Stimulated activated CD4-positive, alpha-beta T cell treated with anti-CD3 and anti-CD28 coated beads, Interleukin-15, amount 100 ng/mL, for 24 hours (primary cell): ENCODE measurements at places on chromosomes 7 and 10.
A peak's percentile ranks its signal among the peaks of the same experiment; 100 is the strongest.

GRCh38 chr7:157723205-157723604, 386.4 kb downstream of the DNAJB6 start:
- DNase-seq, result no peak

GRCh38 chr10:13899941-13900340, 313.2 kb downstream of the PRPF18 start:
- DNase-seq, result no peak

- no peak for DNase-seq
Measured at GRCh38 chr7:88775838-88776237, 16.3 kb downstream of the ZNF804B start.

GRCh38 chr7:151744656-151745638, 132.0 kb downstream of the PRKAG2 start:
- DNase-seq, result peak; percentile 60

DNA sequence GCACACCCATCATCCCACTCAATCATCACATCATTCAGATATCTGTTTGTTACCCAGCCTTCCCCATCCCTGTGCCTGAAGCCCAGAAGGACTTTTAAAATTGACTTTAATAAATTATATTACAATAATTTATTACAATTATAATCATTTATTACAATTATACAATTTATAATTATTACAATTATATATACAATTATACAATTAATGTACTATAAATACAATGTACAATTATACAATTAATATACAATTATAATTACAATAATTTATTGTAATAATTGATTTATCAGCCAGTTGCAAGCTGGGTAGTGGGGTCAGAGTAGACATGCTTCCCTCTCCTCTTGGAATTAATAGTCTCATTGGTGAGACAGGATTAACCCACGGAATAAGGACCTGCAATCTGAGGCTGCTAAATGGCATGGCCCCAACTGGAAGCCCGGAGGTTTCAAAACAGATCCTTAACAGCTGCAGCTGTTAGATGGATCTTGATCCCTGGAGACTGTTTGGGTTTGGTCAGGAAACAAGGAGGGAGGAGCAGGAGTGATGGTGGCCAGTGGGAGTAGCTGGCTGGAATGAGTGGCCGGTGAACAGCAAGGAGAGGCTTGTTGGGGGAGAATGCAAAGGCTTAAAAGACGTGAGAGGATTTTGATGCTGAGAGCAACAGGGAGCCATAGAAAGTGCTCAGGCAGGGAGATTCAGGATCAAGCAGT, 402.8 kb upstream of the PODXL start:
- no peak for DNase-seq

DNA sequence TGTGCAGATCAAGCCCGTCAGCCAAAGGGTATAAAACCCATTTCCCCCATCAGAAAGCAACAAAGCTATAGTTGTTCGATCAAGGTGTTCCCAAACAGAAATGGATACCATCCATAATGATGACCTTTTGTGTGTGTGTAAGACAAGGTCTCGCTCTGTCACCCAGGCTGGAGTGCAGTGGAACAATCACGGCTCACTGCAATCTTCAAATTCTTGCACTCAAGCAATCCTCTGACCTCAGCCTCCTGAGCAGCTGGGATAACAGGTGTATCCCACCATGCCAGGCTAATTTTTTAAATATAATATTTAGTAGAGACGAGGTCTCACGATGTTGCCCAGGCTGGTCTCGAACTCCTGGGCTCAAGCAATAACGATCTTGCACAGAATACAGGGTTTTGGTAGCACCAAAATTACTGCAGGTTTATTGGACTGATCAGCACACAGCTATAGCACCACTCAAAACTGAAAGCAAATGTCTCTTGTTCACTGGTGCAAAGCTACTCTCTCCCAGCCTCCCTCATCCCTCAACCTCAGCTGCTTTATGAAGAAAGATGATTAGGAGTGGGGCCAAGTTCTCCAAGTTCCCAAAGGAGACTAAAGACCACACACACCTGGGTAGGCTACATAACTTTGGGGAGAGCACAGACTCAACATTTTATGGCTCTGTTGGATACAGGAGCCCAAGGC, 80.5 kb downstream of the ABI1 start:
- no peak for DNase-seq

DNA sequence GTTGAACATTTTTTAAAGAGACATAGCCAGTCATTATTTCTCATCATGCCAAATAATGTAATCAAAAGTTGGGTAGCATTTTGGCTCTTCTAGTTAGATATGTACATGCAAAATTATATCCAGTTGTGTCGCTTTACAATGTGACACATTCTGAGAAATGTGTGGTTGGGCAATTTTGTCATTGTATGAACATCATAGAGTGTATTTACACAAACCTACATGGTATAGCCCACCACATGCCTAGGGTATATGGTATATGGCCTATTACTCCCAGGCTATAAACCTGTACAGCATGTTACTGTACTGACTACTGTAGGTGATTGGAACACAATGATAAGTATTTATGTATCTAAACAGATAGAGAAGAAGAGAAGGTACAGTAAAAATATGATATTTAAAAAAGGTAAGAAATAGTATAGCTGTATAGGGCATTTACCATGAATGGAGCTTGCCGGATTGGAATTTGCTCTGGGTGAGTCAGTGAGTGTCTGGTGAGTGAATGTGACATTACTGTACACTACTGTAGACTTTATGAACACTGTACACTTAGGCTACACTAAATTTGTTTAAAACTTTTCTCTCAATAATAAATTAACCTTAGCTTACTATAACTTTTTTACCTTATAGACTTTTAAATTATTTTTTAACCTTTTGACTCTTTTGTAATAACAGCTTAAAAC, 16.5 kb downstream of the ZNF365 start:
- DNase-seq, result no peak

DNA sequence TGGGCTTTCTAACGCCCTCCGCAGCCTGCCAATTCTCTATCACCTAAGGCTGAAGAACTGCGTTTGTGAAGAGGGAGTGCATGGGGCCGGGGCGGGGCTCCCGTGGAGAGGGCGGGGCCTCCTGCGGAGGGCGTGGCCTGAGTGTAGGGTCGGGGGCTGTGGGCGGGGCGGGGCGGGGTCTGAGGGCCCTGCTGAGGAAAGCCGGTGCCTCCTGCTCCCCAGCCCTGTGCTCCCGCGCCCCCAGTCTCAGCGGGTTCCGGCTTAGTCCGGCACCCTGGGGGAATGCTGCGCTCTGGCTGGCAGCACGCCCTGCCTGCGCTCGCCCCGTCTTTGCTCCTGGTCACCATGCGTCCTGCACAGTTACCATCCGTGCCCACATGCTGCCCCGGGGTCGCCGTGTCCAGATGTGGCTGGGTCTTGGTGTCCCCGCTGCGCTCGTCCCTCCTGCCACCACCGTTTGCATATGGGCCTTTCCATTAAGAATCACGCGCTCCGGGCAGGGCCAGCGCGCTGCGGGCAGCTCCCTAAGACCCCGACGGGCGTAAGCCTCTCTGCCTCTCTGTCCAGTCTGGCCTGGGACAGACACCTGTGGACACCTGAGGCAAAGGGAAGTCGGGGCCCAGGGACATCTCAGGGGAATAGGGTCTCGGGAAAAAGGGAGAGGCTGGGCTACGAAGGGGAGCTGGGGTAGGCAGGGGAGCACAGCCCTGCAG, 144.0 kb upstream of the RET start:
- DNase-seq, result peak; percentile 69

GRCh38 chr7:27151931-27152815, at the start of gene HOXA3:
Gene HOXA3 (minus strand): TSS chr7:27152583. CDS start chr7:27110640, 41,943 bp downstream.
- no peak for DNase-seq

- DNase-seq, result no peak
Measured at GRCh38 chr7:143393267-143394041, 12.3 kb downstream of the ZYX start.

DNA sequence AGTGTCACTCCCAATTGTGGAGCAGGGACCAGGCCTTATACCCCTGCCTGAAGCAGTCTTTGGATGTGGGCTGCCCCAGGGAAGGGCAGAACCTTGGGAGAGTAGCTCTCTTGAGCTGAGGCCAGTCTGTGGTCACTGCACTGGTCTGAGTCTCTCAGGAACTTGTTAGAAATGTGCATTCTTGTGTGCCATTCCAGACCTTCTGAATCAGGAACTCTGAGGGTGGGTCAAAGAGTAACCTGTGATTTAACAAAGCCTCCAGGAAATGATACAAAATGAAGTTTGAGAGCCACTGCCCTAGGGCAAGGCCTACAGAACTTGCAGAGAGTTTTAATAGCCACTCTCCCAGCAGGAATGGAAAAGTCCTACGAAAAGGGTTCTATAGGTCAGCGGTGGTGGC, 68.1 kb downstream of the LYZL1 start:
- DNase-seq, result no peak

- DNase-seq, result no peak
Measured at GRCh38 chr10:101257084-101257483, 27.8 kb upstream of the LBX1 start.

- no peak for DNase-seq
Measured at GRCh38 chr7:29272057-29272456, 77.5 kb downstream of the CHN2 start.

DNA sequence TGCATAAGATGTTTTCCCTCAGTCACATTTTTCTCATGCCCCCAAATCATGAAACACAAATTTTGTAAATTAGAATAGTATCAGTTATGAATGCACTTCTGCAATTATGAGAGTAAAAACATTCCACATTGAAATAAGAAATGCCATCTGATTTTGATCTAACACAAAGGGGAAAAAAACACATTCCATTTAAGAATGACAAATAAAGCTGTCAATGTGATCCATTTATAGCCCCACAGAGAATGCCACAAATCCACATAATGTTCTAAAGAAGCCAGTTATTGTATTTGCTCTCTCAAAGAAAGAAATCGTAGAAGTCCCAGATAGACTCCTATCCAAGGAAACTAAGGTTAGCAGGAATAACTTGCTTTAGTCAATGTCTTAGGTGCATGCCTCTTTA, 48.7 kb upstream of the RHOBTB1 start:
- DNase-seq, result no peak

DNA sequence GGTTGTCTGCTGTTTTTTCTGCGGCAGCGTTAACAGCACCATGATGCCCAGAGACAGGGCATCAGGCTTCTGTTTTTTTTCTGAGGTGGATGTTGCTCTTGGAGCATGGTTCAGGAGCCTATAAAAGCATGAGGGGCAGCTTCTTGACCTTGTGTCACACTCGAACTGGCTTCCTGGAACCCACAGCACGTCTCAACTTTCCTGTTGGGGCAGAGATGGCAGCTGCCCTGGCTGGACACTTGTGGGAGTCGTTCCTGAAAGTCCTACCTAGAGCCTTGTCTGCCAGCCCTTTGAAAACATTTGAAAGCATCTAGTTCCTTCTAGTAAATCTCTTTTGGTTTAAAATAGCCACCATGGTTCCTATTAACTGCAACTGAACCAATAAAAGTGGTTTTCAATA, 28.9 kb upstream of the PRKAG2 start:
- no peak for DNase-seq

DNA sequence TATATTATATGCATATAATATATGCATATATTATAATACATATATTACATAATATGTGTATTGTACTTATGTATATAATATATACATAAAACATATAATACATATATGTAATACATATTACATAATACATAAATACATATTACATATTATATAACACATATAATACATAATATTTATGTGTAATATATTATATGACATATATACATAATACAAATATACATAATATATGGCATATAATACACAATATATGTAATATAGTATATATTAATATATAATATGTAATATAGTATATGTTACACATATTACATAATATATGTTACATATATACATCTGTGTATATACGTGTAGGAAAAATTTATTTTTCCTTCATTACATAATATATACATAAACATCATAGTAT, 63.4 kb downstream of the SGMS1 start:
- DNase-seq, result no peak

- no peak for DNase-seq
Measured at GRCh38 chr10:131173484-131174210, 137.9 kb downstream of the TCERG1L start.
